ENCODE measurements at places on chromosomes 5 and 9. TPM values are rescaled to one million over a fixed set of nuclear protein-coding genes. Genes with fewer than 3 reads are reported as not detected.

IL3 gene
- not detected for total RNA-seq

SLC36A2 gene
- total RNA-seq, result not detected

ENG gene
- 378 TPM for total RNA-seq

PCDHA7 gene
- 0.20 TPM for total RNA-seq

AOPEP gene
- 31.6 TPM for total RNA-seq

ARHGEF37 gene
- 3.3 TPM for total RNA-seq

BARHL1 gene
- not detected for total RNA-seq

GRIN3A gene
- not detected for total RNA-seq

CCNH gene
- 89.6 TPM for total RNA-seq

CREB3 gene
- total RNA-seq, result 74.7 TPM

KIF24 gene
- total RNA-seq, result 3.1 TPM

SH3TC2 gene
- total RNA-seq, result 4.6 TPM

CBY3 gene
- total RNA-seq, result not detected

MLANA gene
- total RNA-seq, result not detected

ISL1 gene
- total RNA-seq, result not detected

ADGRD2 gene
- total RNA-seq, result not detected

ADAMTS13 gene
- 0.20 TPM for total RNA-seq

PIP5KL1 gene
- total RNA-seq, result 1.3 TPM

PCDHA8 gene
- not detected for total RNA-seq

PSAT1 gene
- total RNA-seq, result 42.6 TPM

ST8SIA4 gene
- total RNA-seq, result 2.6 TPM

DIMT1 gene
- total RNA-seq, result 58.3 TPM

PAPPA gene
- 0.25 TPM for total RNA-seq

ITK gene
- not detected for total RNA-seq

CCL28 gene
- total RNA-seq, result 1.8 TPM

HMCN2 gene
- not detected for total RNA-seq

ABCA2 gene
- 6.9 TPM for total RNA-seq

TTC16 gene
- not detected for total RNA-seq

CDC20B gene
- not detected for total RNA-seq

SLC36A3 gene
- total RNA-seq, result not detected

KCNT1 gene
- not detected for total RNA-seq

HSD17B3 gene
- not detected for total RNA-seq

LCN15 gene
- 1.6 TPM for total RNA-seq

GAPVD1 gene
- total RNA-seq, result 30.6 TPM

QRFP gene
- total RNA-seq, result not detected

AQP3 gene
- 1.3 TPM for total RNA-seq

IL9 gene
- not detected for total RNA-seq

ALDH1A1 gene
- total RNA-seq, result 112 TPM

GFPT2 gene
- total RNA-seq, result 7.6 TPM

REEP2 gene
- total RNA-seq, result 1.1 TPM

DEPDC1B gene
- 19.1 TPM for total RNA-seq

DPYSL3 gene
- total RNA-seq, result 50.4 TPM

SHB gene
- total RNA-seq, result 26.2 TPM

PCDHGB4 gene
- 4.2 TPM for total RNA-seq

CRHBP gene
- total RNA-seq, result not detected

NTNG2 gene
- not detected for total RNA-seq

OR1B1 gene
- total RNA-seq, result not detected

PKD2L2 gene
- not detected for total RNA-seq

WDR38 gene
- not detected for total RNA-seq
